ENCODE measurements at places on chromosomes 2 and 18. TPM values are rescaled to one million over a fixed set of nuclear protein-coding genes. Genes with fewer than 3 reads are reported as not detected.

- no peak for DNase-seq
- no peak within 1 kb of the TSS for H3K27ac ChIP-seq
- no peaks in the 10 kb centered on the region for H3K36me3 ChIP-seq
Measured at GRCh38 chr2:26692279-26692896, at the start of gene KCNK3. Gene KCNK3 (plus strand): TSS chr2:26692722. CDS start chr2:26692876, 154 bp downstream.

- DNase-seq = no peak
- no peaks in the 10 kb centered on the region for H3K36me3 ChIP-seq
- H3K27ac ChIP-seq = no peak overlapping the region
- H3K27me3 ChIP-seq = no peaks in the 10 kb centered on the region
- H3K4me3 ChIP-seq = no peak overlapping the region
Measured at GRCh38 chr2:239112127-239112774, 264.4 kb downstream of the TWIST2 start.

GRCh38 chr2:200469708-200470211, 40.1 kb downstream of the KCTD18 start:
- no peak overlapping the region for H3K27ac ChIP-seq
- H3K27me3 ChIP-seq = no peaks in the 10 kb centered on the region
- no peak for DNase-seq
- H3K36me3 ChIP-seq = peaks cover 77% of the 10 kb centered on the region
- no peaks in the 10 kb centered on the region for H3K4me1 ChIP-seq
- no peak overlapping the region for H3K4me3 ChIP-seq

DNA sequence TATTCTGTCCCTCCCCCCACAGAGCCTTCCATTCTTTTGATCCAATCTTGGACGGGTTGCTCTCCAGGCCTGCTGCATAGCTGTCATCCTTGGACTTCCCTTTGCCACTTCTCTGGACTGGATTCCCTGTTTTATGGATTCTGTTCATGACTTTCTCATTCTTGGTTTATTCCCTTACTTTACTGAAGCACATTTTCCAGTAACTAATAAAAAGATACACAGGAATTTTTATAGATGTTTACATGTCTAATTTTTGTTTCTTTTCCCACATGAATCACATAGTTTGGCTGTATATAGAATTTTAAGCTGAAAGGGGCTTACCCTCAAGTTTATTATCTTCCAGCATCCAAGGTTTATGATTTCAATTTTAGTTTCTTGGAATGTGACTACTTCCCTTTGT, 37.9 kb downstream of the GDF7 start:
- no peak overlapping the region for H3K4me3 ChIP-seq
- H3K36me3 ChIP-seq = no peaks in the 10 kb centered on the region
- peaks cover 64% of the 10 kb centered on the region for H3K27me3 ChIP-seq
- H3K27ac ChIP-seq = no peak overlapping the region
- H3K4me1 ChIP-seq = no peaks in the 10 kb centered on the region

DNA sequence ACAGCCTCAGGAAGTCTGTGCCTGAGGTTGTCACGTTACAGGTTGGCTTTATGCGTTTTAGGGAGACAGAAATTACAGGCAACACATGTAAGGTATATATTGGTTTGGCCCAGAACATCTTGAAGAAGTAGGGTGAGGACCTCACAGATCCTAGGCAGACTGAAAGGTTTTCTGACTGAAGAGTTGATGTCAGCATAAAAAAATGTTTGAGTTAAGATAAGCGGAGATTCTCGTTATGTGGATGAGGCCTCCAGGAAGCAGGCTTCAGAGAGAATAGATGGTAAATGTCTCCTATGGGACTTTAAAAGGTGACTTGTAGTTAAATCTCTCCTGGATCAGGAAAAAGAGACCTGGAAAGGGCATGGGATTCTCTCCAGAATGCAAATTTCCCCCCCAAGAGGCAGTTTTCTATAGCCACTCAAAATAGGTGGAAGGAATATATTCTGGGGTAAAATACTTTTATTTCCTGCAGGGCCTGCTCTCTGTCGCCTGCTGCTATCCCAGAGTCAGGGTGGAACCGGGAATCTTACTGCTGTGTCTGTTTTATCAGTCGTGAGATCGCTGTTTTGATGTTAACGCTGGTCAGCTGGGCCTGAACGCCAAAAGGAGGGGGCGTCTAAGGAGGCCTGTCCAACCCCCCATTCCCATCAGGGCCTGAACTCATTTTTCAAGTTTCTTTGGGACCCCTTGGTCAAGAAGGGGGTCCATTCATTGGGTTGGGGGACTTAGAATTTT, 171.1 kb downstream of the HDAC4 start:
- H3K36me3 ChIP-seq = no peaks in the 10 kb centered on the region
- no peaks in the 10 kb centered on the region for H3K27me3 ChIP-seq
- no peak for DNase-seq
- H3K4me1 ChIP-seq = no peaks in the 10 kb centered on the region

DNA sequence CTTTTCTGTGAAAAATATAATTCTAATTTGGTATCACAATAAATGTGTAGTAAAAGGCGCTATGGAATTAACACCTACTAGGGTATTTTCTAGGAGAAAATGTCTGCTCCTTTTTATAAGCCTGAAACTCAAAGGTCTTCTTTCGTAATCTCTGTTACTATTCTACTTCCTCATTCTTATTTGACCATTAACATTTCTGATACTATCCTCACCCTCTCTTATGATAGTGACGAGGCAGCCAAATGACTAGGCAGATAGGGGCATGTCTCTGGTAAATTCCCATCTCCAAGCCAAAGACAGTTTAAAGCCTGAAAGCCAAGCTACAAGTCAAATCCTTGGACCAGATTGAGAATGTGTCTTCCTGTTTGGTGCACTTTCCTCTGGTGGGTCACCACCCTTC, 251.7 kb downstream of the LRRTM4 start:
- H3K4me3 ChIP-seq = no peak overlapping the region
- DNase-seq = no peak
- no peaks in the 10 kb centered on the region for H3K27me3 ChIP-seq
- H3K4me1 ChIP-seq = no peaks in the 10 kb centered on the region

DNA sequence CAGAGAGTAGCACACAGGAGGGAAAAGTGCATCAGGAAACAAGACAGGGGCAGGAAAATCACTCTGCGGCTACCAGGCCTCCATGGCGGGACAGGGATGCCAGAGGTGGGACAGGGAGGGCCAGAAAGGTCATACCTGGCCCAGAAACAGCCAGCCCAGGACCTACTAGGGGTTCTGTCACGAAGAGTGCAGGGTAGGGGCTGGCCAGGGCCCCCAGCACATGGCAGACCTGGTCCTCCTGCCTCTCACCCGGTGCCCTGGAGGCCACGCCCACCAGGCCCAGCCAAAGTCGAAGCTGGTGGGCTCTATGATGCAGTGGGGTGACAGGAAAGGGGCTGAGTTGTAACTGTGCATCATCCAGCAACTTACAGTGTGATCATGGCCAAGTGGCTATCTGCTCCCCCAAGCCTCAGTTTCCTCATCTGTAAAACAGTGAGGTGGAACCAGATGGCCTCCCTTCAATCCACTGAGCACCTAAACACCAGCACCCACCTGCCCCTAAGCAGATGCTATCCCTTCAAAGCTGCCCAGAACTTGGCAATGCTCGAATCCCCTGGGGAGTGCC, 10.6 kb downstream of the CYP26B1 start:
- peaks cover 7% of the 10 kb centered on the region for H3K4me1 ChIP-seq
- H3K27me3 ChIP-seq = no peaks in the 10 kb centered on the region
- no peak for DNase-seq

DNA sequence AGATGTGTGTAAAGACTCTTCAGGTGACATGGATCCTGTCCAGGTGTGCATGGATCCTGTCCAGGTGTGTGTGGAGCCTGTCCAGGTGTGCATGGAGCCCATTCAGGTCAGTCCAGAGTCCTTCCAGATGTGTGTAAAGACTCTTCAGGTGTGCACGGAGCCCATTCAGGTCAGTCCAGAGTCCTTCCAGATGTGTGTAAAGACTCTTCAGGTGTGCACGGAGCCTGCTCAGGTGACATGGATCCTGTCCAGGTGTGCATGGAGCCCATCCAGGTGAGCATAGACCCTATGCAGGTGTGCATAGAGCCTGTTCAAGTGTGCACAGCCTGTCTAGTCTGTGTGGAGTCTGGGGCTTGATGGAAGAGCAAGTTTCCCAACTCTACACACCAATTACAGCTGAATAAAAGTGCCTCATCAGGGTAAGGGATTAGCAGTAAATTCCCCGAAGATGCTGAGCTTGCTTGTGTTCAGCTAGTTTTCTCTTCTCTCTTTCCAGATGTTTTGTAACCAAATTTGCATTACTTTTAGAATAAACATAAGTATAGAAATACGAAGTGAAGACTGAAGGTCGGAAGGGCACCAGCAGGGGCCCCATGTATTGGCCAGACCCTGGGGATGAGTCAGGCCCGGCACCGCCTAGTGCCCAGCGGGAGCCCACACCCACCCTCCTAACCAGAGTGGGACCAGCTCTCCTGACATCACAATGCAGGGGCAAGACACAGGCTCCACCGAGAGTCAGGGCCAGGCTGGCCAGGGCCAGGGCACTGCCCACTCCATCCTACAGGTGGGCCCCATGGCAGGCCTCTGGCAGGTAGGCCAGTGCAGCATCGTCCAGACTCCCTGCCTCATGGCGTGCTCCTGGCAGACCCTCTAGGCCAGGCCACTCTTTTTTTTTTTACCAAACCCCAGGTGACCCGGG, 38.6 kb upstream of the GPC1 start:
- no peak overlapping the region for H3K27ac ChIP-seq
- DNase-seq = no peak
- no peaks in the 10 kb centered on the region for H3K27me3 ChIP-seq

- H3K27ac ChIP-seq = no peak overlapping the region
- H3K4me3 ChIP-seq = no peak overlapping the region
Measured at GRCh38 chr2:171228826-171229225, 68.1 kb upstream of the TLK1 start.

GRCh38 chr2:137955536-137955935, 8.7 kb upstream of the HNMT start:
- H3K36me3 ChIP-seq = no peaks in the 10 kb centered on the region
- 0 out of 2 replicates have a peak, but pooled peaks cover 4% of the 10 kb centered on the region for H3K4me1 ChIP-seq
- H3K4me3 ChIP-seq = no peak overlapping the region
- H3K27me3 ChIP-seq = no peaks in the 10 kb centered on the region
- DNase-seq = no peak
- H3K27ac ChIP-seq = no peak overlapping the region

DNA sequence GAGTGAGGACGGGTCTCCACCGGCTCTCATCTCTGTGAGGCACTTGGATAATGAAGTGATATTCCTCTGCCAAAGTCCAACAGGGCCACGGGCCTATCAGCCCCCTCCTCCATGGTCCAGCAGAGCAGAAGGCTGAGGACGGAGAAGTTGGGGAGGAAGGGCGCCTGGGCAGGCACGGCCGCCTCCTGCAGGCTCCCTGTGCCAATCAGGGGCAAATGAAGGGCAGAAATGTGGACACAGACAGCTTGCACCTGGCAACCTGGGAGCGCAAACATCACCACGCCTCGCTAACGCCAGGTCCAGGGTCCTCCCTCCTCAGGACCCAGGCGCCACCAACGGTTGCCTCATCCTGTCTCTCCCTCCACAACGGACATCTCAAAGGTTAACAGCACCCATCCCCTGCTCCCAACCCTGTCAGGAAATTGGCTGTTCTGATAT, 24.3 kb downstream of the SMAD7 start:
- peaks cover 14% of the 10 kb centered on the region for H3K4me1 ChIP-seq
- H3K4me3 ChIP-seq = no peak overlapping the region
- no peaks in the 10 kb centered on the region for H3K36me3 ChIP-seq
- no peak for DNase-seq
- H3K27me3 ChIP-seq = no peaks in the 10 kb centered on the region

The NCKAP5 gene
- total RNA-seq = 3.2 TPM

The RNF152 gene
- total RNA-seq = 2.8 TPM

The CCBE1 gene
- 13.9 TPM for total RNA-seq

The PLEK gene
- total RNA-seq = not detected
